ENCODE measurements at places on chromosomes 12 and 14.

- peak; percentile 93 for DNase-seq
Measured at GRCh38 chr12:124913474-124914391, 717 bp downstream of the UBC start.

DNA sequence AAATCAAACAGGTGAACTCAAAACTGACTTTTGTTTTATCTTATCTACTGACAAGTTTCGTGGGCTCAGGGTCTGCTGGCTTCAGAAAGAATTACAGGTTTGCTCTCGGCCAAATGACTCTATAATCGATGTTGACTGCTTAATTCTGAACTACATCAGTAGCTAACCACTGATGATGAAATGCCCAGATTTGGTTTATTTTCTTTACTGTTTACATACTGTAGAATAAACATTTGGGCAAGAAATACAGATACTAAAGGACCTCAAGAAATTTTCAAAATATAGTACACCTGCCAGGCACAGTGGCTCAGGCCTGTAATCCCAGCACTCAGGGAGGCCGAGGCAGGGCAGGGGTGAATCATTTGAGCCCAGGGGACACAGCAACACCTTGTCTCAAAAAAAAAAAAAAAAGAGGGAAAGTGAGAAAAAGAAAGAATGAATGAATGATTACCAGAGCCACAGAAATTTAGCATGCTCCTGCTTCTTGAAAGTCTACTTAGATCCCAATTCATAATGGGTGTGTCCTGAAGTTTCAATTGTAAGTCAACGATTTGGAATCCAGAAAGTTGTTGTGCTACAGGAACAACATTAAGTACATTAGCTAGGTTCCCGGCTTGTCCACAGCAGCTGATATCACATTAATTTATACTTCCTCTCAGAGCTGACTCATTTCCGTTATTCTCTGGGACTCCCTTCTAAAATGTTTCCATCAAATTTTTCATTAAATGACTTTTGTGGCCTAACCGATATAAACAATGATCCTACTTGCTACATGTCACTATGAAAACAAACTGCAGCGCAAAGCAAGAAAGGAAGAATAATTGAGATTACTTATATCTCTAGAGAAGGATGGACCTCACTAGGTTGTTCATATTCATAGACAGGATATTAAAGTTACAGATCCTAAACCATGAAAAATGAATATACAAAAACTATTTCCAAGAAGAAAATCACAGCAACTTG is 134.3 kb downstream of the MED13L start:
- DNase-seq = no peak

- DNase-seq = no peak
Measured at GRCh38 chr14:37046815-37047214, 125.6 kb downstream of the SLC25A21 start.

GRCh38 chr12:55607821-55608594 is 28.7 kb upstream of the OR10P1 start:
- no peak for DNase-seq

GRCh38 chr12:120718055-120718454 is 7.6 kb upstream of the ACADS start:
- no peak for DNase-seq

GRCh38 chr14:100504372-100505078 is 82.7 kb downstream of the BEGAIN start:
- no peak for DNase-seq

- no peak for DNase-seq
Measured at GRCh38 chr12:73067616-73068015, 795.4 kb downstream of the TRHDE start.

DNA sequence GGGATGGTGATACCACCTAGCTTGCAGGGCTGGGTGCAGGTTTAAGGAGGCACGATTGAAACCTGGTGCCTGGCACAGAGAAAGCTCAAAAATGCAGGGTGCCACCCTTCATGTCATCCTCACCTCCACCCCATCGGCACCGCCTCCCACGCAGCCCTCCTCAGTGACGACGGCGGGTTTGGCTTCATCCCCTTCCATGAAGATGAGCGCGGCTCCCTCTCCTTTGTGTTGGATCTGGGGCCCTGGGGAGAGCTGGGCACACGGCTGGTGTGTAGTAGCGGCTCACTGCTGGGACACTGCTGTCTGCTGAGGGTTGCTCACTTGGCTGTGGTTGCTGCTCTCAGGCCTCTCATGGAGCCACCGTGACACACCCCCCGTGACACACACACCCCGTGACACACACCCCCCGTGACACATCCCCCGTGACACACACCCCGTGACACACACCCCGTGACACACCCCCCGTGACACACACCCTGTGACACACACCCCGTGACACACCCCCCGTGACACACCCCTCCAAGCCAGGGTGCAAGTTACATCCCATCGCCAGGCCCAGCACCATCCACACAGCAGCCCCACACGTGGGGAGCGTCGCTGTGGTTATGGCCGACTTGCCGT is 42.9 kb upstream of the FZD10 start:
- DNase-seq = no peak

DNA sequence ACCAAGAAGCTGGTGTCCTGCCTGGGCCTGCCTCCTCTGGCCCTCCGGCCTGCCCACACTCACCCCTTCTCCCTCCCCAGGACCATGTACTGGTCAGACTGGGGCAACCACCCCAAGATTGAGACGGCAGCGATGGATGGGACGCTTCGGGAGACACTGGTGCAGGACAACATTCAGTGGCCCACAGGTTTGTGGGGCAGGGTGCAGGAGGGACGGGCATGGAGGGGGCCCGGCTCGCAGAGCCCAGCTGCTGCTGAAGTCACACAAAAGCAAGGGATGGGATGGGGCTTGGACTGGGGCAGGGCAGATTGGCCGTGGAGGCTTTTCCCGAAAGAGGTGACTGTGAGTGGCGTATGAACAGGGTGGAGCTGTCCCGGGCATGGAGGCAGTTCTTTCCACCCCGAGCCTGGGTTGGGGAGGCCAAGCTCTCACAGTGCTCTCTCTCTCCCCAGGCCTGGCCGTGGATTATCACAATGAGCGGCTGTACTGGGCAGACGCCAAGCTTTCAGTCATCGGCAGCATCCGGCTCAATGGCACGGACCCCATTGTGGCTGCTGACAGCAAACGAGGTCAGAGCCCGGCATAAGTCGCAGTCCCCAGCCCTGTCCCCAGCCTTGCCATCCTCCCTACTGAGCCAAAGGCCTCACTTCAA is 7.8 kb upstream of the NXPH4 start:
- no peak for DNase-seq

DNA sequence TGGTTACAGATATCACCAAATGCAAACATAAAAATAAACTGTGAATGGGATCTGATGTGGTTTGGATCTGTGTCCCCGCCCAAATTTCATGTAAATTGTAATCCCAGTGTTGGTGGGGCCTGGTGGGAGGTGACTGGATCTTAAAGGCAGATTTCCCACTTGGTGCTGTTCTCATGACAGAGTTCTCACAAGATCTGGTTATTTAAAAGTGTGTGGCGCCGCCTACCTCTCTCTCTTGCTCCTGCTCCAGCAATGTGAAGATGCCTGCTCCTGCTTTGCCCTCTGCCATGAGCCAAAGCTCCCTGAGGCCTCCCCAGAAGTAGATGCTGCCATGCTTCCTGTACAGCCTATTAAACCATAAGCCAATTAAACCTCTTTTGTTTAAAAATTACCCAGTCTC is 47.8 kb downstream of the SLC25A21 start:
- no peak for DNase-seq

DNA sequence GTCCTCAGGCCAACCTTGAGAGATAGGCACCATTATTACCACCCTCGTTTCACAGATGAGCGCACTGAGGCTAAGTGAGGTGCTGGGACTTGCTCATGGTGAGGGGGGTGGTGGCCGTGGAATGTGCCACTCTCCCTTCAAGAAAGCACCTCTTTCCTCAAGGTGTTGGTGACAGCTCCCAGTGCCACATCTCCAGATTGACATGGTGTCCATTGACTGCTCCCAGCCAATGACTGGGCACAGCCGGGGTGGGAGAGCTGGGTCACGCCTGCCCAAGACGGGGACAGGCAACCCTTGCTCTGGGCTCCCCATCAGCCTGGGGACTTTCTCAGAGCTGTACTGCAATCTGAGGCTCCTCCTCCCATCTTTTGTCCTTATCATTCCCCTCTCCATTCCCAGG is 21.0 kb upstream of the MYL2 start:
- DNase-seq = no peak

- no peak for DNase-seq
Measured at GRCh38 chr14:81384900-81385299, 15.2 kb downstream of the STON2 start.

GRCh38 chr14:101972126-101972866 is 7.9 kb downstream of the DYNC1H1 start:
- no peak for DNase-seq

GRCh38 chr12:118420673-118421072 is 44.3 kb downstream of the SUDS3 start:
- DNase-seq = no peak

DNA sequence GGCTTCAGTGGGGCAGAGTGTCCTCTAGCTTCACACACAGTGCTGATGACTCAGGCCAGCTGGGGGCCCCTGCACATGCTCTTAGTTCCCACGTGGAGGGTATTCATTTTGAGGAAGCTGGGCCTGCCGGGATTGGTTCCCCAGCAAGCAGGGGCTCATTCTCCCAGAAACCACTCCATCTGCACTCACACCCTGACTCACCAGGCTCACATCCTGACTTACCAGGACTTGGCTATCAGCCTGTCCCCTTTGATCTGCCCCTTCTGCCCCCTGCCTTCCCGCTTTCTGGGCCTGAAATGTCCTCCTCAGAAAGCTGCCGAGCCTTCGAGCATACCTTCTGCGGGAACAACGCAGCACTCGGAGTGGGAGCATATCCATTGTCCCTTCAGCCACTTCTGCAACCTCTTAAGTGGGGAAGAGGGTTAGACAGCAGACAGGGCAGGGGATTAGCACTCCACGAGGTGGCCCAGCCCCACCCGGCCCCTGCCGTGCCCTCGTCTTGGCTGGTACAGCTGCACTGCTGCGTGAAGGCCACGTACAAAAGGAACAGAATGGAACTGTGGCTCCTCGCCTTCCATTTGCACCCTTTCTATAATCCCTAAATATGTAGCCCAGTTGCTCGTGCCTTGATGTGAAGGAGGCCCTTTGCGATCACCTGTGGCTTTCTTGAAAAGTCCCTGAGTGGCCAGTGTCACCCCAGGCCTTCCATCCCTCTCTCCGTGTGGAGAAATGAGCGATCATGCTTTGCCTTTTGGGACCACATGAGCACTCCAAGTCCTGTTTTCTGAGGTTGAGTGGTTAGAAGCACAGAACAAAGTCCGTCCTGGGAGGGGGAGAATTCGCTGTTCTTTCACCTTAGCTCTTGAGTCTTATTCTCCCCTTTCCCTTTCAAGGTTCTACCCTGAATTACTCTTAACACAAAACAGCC is 26.1 kb downstream of the TPCN1 start:
- peak; percentile 31 for DNase-seq

- DNase-seq = no peak
Measured at GRCh38 chr12:11668611-11669010, 19.1 kb downstream of the ETV6 start.

- DNase-seq = no peak
Measured at GRCh38 chr14:85187521-85187920, 342.4 kb upstream of the FLRT2 start.

DNA sequence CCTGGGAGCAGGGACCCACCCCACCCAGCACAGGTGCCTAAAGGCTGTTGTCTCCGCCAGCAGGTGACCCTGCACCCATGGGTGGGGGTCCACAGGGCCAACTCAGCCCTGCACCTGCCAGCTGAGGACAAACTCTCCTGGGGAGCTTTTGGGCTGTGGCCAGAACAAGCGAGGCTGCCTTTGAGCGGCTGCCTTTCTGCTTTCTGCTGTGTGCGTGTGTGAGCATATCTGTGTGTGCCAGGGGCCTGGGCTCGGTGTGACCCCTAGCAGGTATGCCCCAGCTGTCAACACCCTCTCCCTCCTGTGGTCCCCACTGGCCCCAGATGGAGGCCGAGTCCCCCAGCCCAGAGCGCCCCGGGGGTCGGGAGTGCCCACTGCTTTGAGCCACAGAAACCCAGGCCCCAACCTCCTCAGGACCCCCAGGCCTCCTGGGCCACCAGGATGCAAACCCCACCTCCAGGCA is 25.9 kb upstream of the GPR132 start:
- no peak for DNase-seq

DNA sequence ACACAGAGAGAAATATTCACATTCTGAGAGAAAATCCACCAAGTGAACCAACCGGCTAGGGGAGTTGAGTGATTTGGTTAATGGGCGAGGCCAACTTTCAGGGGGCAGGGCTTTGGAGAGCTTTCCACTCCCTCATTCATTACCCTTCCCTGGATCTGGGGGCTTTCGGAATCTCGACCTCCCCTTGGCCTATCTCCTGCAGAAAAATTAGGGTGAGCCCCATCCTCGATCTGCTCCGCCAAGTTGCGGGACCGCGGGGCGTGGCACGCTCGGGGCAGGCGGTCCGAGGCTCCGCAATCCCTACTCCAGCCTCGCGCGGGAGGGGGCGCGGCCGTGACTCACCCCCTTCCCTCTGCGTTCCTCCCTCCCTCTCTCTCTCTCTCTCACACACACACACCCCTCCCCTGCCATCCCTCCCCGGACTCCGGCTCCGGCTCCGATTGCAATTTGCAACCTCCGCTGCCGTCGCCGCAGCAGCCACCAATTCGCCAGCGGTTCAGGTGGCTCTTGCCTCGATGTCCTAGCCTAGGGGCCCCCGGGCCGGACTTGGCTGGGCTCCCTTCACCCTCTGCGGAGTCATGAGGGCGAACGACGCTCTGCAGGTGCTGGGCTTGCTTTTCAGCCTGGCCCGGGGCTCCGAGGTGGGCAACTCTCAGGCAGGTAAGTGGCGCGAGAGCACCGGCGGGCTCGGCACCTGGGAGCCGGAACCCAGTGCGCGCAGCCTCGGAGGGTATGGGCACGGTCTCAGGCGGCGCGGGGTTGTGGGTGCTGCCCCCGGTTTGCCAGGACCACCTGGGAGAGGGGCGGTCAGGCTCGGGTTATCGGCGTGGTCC is at the start of gene ERBB3:
TSS of gene ERBB3 (plus strand) at position 443 of the 833 bp plus-strand sequence. CDS start at position 579, 136 bp downstream.
- peak; percentile 81 for DNase-seq

DNA sequence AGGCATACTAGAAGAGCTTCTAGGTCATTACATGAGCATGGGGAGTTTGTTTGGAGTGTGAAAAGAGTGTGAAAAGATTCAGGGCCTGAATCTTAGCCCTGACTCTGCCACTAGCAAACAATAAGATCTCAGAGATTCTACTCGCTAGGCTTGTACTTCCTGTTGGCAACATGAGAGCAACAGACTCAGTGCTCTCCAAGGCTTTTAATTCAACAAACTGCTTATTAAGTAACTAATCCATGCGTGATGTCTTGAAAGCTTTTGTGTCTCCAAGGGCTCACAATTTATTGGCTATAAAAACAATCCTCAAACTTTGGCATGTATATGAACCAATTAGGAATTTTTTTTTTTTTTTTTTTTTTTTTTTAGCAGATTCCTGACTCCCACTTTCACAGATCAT is 105.1 kb downstream of the STXBP6 start:
- DNase-seq = no peak

DNA sequence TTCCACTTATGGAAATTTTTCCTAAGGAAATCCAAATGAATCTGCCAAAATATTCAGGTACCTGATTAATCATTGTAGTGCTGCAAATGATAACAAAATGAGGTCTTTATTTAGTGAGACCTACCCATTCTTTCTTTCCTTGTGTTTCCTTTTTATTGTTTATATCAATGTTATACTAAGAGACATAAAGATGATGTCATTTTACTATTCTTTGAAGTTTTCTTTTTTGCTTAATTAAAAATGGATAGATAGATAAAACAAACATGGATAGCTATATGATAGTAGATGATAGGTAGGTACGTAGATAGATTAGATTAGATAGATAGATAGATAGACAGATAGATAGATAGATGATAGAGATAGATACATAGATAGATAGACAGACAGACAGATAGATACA is 669.5 kb upstream of the TBX3 start:
- DNase-seq = no peak

GRCh38 chr12:45327823-45328383 is 112.0 kb downstream of the ANO6 start:
- no peak for DNase-seq

GRCh38 chr12:98424726-98425401 is 90.5 kb upstream of the TMPO start:
- peak; percentile 11 for DNase-seq

Data from hematopoietic multipotent progenitor cell (in vitro differentiated cells).